ENCODE measurements at places on chromosomes 5 and 9. TPM values are rescaled to one million over a fixed set of nuclear protein-coding genes. Genes with fewer than 3 reads are reported as not detected.

Gene MARCOL
- total RNA-seq = not detected

Gene IFNA1
- not detected for total RNA-seq

Gene RAB3C
- 7.1 TPM for total RNA-seq

Gene FOXD4L4
- not detected for total RNA-seq

Gene NSG2
- total RNA-seq = 3.8 TPM

Gene UCK1
- 63.9 TPM for total RNA-seq

Gene FLT4
- total RNA-seq = 15.6 TPM

Gene FAT2
- total RNA-seq = not detected

Gene PCDHB12
- total RNA-seq = 2.2 TPM

Gene SIL1
- total RNA-seq = 20.3 TPM

Gene NUTM2G
- not detected for total RNA-seq

Gene AGXT2
- not detected for total RNA-seq

Gene CBY3
- total RNA-seq = not detected

Gene SPATA31E1
- not detected for total RNA-seq

Gene PCA3
- 0.65 TPM for total RNA-seq

Gene PROB1
- 2.5 TPM for total RNA-seq

Gene COL5A1
- total RNA-seq = 36.0 TPM

Gene HAVCR2
- total RNA-seq = 5.1 TPM

Gene SLC36A2
- not detected for total RNA-seq

Gene NTMT1
- total RNA-seq = 33.3 TPM

Gene CARD9
- 4.2 TPM for total RNA-seq

Gene ZNG1E
- 18.4 TPM for total RNA-seq

Gene SYK
- total RNA-seq = 8.4 TPM

Gene SMC5
- total RNA-seq = 27.4 TPM

Gene PLCXD3
- 3.0 TPM for total RNA-seq

Gene SH3RF2
- total RNA-seq = 1.2 TPM

Gene GDNF
- 2.0 TPM for total RNA-seq

Gene CDHR2
- total RNA-seq = not detected

Gene TRIM52
- total RNA-seq = 21.9 TPM

Gene PCDHA6
- 0.97 TPM for total RNA-seq

Gene ITK
- 0.80 TPM for total RNA-seq

Gene SPATA31D4
- not detected for total RNA-seq

Gene NR2F1-AS1
- 9.5 TPM for total RNA-seq

Gene AP3B1
- 38.2 TPM for total RNA-seq

Gene MSX2
- 2.1 TPM for total RNA-seq

Gene TRIM7
- 5.8 TPM for total RNA-seq

Gene CCDC183
- 2.1 TPM for total RNA-seq

Gene CTSV
- not detected for total RNA-seq

Gene C5orf52
- not detected for total RNA-seq

Gene PPP3R2
- not detected for total RNA-seq

Gene SAXO1
- total RNA-seq = not detected
